Astrocyte of the hippocampus (primary cell): ENCODE measurements at places on chromosomes 11 and 22.

DNA sequence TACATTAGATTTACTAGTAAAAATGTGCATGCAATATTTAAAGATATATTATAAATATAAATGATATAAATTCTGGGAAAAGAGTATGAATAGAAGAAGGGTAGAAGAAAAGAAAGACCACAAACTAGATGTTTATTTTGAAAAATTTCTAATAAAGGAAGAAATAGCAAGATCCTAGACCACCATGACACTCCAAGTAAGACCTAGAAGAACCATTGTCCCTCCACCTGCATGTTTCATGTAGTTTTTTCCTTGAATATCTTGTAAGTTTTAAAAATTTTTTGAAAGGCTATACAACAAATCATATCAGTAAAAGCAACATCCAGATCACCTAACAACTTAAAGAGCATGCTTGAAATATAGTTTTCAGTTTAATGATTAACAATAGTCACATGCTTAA is 46.8 kb downstream of the ARHGAP32 start:
- no peak for DNase-seq

DNA sequence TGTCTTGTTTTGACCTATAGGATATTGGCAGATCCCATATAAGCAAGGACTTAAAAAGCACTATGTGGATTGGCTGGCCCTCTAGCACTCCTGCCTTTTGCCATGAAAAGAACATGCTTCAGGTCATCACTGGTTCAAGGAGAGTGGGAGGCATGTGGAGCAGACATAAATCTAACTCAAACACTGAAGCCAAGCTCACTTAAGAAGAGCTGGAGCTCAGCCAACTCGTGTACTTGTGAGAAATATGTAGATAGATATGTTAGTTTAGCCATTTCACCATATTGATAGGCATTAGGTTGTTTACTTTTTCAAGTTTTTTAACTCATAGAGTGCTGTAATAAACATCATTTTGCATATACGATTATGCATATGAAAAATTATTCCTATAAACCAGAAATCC is 19.9 kb upstream of the BBOX1 start:
- DNase-seq, result no peak

- no peak for DNase-seq
Observed at GRCh38 chr22:37274380-37274862, 7.9 kb upstream of the CYTH4 start.

DNA sequence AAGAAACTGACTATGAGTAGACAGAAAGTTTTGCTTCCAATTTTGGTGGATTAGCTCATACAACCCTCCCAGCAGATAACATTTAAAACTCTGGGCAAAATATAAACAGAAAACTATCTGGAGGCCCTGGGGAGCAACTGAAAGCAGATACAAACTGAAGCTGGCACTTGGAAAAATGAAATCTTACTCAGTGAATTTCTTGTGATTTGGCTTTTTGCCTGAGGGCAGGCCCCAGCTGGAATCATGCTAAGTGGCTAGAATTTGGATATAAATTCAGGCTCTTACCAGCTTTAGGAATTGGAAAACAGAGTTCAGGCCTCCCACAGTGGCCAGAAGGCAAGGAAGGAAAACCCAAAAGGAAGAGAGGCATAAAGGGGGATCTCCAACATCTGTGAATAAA is 85.8 kb downstream of the EFCAB6 start:
- peak; percentile 17 for DNase-seq

- DNase-seq, result no peak
Observed at GRCh38 chr22:39173787-39174497, 21.5 kb upstream of the CBX7 start.

- no peak for DNase-seq
Observed at GRCh38 chr11:134999590-134999989, 587.5 kb upstream of the B3GAT1 start.

DNA sequence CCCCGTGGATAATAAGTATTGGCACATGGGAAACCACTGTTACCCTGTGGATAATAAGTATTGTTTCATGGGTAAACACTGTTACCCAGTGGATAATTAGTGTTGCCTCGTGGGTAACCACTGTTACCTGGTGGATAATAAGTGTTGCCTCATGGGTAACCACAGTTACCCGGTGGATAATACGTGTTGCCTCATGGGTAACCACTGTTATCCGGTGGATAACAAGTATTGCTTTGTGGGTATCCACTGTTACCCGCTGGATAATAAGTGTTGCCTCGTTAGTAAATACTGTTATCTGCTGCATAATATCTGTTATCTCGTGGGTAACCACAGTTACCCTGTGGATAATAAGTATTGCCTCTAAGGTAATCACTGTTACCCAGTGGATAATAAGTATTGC is 25.5 kb upstream of the NXPE4 start:
- DNase-seq, result no peak

DNA sequence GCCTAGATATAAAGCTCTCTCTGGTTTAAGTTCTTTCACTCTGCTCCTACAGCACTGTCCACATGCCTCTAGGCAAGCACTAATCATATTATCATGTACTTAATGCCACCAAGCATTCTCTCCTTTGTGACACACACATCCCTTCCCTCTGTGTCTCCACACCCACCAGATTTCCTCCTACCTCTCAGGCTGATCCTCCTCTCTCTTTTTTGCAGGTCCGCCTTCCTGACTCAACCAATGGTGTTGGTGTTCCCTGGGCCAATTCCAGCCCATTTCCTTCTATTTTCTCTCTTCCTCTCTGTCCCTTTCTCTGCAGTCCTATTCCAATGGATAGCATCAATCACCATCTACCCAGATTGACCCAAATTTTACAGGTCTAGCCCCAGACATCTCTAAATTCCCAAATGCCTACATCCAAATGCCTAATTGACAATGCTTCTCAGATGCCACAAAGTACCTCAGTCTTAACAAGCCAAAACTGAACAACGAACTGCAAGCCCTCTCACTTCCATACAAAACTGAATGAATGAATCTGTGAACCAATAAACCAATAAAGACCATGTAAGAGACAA is 504 bp upstream of the ZNF215 start:
- DNase-seq, result peak; percentile 6

DNA sequence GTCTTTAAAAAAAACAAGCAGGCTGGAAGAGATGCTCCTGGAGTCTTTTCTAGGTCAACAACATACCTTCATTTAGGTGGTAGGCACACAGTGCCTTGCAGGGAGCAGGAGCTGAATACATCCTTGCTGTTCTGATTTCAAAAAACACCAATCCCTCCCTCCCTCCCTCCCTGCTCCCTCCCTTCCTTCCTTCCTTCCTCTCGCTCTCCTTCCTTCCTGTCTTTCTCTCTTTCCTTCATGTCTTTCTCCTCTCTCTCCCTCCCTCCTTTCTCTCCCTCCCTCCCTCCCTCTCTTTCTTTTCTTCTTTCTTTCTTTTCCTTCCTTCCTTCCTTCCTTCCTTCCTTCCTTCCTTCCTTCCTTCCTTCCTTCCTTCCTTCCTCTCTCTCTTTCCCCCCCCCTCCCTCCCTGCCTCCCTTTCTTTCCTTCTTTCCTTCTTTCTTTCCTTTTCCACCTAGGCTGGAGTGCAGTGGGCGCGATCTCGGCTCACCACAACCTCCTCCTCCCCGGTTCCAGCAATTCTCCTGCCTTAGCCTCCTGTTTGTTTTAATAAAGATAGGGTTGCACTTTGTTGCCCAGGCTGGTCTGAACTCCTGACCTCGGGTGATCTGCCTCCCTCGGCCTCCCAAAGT is 245.1 kb downstream of the MIAT start:
- no peak for DNase-seq

DNA sequence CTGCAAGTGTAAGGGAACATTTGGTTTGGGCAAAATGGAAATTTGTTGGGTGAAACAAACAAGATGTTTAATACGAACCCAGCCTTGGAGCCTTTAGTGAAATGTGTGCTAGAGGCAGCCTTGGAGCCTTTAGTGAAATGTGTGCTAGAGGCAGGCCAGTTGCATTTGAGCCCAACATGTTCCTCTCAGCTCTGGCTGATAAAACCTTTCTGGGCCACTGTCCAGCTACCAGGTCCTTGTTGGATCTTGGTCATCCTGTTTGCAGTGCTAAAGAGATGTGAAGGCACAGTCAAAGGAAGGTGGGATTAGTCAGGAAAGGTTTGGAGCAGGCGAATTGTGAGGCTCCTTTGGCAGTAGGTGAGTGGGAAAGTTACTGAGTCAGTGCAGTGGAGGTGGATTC is 48.9 kb downstream of the CEP164 start:
- no peak for DNase-seq

DNA sequence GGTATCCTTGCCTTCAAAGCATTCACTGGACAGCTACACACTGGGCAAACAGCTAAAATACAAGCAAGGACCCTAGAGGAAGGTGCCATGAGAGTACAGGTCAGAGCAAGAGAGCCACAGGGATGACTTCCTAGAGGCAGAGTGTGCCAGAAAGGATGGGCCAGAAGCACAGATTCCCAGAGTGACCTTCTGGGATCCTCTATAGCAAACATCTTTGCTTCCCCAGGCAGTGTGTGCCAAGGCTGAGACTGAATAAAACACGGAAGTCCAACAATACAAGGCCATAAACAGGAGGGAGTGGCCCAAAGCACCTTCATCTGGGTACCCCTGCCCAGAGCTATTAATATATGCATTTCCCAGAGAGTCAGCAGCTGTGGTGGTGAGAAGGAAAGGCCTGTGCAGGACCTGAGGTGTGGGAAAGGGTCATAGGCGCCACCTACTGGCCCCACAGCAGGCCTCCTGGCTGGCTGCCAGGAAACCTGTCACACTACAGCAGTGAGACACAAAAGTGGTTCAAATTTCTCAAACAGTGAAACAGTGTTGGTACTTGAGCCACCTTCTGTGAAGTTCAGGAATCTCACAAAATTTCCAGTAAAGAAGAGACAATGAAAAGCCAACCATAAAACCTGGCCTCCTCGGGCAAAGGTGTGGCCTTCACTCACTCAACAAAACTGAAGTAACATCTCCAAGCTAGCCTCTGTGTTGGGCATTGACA is 20.3 kb downstream of the CLPB start:
- DNase-seq, result peak; percentile 94

DNA sequence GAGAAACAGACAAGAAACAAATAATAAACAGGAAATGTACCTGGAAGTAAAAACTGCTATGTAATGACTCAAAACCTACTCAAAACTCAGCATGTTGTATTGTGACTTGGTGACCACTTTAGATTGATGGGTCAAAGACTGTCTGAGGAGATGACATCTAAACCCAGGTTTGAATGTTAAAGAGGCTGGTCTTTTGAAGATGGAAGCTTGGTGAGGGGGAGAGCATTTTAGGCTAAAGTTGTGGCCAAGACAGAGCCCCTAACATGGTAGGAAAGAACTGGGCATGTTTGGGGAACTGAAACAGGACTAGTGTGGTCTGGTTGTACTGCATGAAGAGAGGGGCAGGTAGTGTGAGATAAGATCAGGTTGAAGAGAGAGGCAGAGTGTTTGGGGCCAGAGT is 85.3 kb upstream of the MYO18B start:
- no peak for DNase-seq
